ENCODE measurements at places on chromosomes 7 and 10. TPM values are rescaled to one million over a fixed set of nuclear protein-coding genes. Genes with fewer than 3 reads are reported as not detected.

- no peak for DNase-seq
Measured at GRCh38 chr7:75817116-75817515, 3.5 kb upstream of the CCL24 start.

DNA sequence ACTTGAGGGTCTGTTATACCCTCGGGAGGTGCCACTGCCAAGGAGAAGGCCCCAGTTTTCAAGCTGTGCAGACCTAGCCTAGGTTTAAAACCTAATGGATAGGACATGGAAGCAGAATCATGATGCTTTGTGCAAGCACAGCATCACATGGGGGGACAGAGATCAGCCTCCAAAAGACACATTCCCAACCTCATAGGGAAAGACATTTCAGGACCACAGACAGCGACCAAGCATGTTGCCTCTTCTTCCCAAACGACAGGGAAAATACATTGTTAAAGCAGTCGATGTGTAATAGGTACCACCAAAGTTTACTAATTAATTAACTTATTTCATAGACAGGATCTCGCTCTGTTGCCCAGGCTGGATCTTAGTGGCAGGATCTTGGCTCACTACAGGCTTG lies 573.9 kb downstream of the TCERG1L start:
- no peak for DNase-seq

- DNase-seq: no peak
Measured at GRCh38 chr10:13794992-13795612, 208.3 kb downstream of the PRPF18 start.

The RBP3 gene
- total RNA-seq: not detected

The TEX47 gene
- total RNA-seq: not detected

- DNase-seq: no peak
Measured at GRCh38 chr7:40883826-40884225, 749.0 kb downstream of the SUGCT start.

The VAX1 gene
- not detected for total RNA-seq

The EPO gene
- not detected for total RNA-seq

- no peak for DNase-seq
Measured at GRCh38 chr7:98557538-98558031, 59.5 kb upstream of the NPTX2 start.

The IKZF1 gene
- 1.3 TPM for total RNA-seq

GRCh38 chr7:138527746-138528223 lies 67.7 kb downstream of the TRIM24 start:
- no peak for DNase-seq

GRCh38 chr7:47215640-47216039 lies 366.3 kb downstream of the TNS3 start:
- no peak for DNase-seq

DNA sequence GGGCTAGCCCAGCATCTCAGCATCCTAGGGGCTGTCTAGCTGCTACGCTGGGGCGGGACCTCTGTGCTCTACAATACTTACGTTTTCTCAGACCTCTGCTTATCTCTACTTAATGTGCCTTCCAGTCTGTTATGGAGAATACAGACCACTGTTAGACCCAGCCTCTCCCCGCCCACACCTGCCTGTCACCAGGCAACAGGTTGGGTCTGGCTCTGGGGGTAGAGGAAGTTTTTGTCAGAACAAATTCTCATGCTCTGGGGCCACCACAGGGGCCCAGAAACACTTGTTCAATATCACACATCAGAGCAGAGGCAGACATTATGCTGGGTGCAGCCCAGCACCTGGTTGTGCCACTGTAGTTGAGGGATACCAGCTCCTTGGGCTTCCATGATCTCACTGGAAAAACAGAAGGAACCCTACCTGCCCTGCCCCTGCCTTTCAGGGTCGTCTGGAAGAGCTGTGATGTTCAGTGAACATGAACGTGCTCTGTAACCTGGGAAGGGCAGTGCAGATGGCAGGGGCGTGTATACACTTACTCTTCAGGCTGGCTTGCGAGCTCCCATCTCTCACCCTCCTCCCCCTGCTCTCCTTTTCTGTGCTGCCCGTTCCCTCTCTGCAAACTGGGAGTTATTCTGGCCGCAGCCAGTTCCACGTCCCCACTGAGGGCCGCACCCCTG lies 135.2 kb upstream of the PODXL start:
- no peak for DNase-seq

The BTBD16 gene
- 2.0 TPM for total RNA-seq

DNA sequence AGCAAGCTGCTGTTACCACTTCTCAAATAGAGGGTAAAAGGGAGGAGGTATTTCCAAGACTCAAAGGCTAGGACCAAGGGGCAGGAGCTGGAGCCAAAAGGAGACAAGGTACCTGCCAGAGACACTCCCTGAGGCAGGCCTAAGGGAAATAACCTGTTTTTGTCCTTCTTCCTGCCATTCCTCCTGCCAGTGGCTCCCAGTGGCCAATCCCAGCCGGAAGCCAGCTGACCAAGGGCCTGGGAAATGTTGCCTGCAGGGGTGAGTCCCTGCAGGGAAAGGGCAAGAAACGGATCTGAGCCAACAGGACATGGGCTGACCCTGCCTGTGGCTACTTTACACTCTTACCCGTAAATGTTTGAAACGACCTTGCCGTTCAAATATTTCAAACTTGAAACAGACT lies 3.5 kb downstream of the CYTH3 start:
- DNase-seq: no peak

DNA sequence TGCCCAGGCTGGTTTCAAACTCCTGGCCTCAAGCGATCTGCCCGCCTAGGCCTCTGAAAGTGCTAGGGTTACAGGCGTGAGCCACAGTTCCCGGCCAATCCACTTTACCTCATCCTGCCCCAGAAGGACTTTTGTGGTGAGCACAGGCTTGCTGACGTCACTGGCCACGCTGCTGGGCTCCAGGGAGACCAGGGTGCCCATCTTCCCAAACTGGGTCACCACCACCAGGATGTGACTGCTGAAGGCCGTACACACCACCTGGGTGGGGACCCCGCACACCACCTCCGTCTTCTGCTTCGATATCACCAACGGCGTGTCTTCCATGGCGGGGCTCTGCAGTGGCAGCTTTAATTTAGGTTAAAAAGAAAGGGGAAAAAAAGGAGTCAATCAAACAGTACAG lies 816 bp downstream of the PSMG3 start:
- no peak for DNase-seq

- no peak for DNase-seq
Measured at GRCh38 chr7:35263396-35263795, 9.5 kb upstream of the TBX20 start.

DNA sequence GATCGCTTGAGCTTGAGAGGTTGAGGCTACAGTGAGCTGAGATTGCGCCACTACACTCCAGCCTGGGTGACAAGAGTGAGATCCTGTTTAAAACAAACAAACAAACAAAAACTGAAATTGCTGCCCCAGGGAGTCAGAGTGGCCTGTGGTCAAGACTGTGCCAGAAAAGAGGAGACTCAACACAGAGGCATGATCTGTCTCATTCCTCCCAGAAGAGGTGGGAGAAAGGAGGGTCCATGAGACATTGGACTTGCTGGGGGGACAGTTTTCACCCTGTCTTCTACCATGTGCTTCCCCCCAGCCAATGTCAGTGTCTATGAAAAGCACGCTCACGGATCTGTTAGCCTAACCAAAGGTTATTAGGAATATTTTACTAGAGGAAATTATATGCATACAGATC lies 3.2 kb downstream of the ZNF853 start:
- no peak for DNase-seq

GRCh38 chr10:34163075-34163905 lies 651.8 kb downstream of the PARD3 start:
- no peak for DNase-seq

DNA sequence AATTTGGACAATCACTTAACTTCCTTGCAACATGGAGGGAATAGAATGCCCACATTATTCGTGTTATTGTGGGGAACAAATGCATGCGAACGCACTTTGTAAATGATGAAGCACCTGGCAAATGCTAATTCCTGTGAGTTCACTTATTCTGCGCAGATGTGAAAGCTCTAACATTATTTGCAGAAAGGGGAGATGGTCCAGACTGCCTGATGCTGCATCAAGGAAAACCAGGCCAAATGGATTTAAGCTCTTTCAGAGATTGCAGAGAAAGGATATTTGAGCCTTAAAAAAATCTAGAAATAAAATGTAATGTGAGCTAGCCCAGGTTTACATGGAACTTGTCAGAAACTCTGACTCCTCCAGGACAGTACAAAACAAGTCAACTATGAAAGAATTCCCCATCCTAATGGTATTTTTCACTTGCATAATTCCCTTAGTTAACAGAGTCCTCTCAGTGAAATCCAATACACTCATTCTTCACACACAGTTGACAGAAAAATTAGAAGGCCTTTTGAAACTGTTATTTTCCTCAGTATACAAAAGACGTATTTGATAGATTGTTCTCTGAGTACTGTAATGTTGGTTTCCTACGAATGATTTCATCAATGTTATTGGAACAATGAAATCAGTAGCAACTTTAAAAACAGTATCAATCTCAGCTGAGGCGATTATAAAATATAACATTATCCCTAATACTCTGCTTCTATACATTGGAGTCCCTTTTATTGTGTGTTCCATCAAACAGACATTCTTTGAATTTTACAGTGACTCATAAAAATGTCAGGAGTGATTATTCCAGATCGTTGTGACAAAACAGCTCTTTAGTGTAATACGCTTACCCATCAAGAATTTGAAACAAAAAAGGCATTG lies 136.3 kb upstream of the ANK3 start:
- DNase-seq: no peak
